ENCODE measurements at places on chromosomes 7 and 10. TPM values are rescaled to one million over a fixed set of nuclear protein-coding genes. Genes with fewer than 3 reads are reported as not detected.
A peak's percentile ranks its signal among the peaks of the same experiment; 100 is the strongest.

GRCh38 chr7:5704534-5704922, 76.9 kb downstream of the RNF216 start:
- peaks cover 43% of the 10 kb centered on the region for H3K36me3 ChIP-seq
- peak; percentile 79 for DNase-seq
- H3K27me3 ChIP-seq = peaks cover 8% of the 10 kb centered on the region
- no peak overlapping the region for H3K4me3 ChIP-seq
- H3K27ac ChIP-seq = no peak overlapping the region
- H3K4me1 ChIP-seq = peaks cover 34% of the 10 kb centered on the region

GRCh38 chr10:124628676-124629021, 115.5 kb downstream of the FAM53B start:
- DNase-seq = no peak
- H3K36me3 ChIP-seq = peaks cover 17% of the 10 kb centered on the region
- no peak overlapping the region for H3K4me3 ChIP-seq
- no peaks in the 10 kb centered on the region for H3K27me3 ChIP-seq
- peaks cover 52% of the 10 kb centered on the region for H3K4me1 ChIP-seq
- no peak overlapping the region for H3K27ac ChIP-seq

GRCh38 chr7:108244110-108244509, 113.9 kb upstream of the LAMB4 start:
- DNase-seq = no peak
- peaks cover 6% of the 10 kb centered on the region for H3K27me3 ChIP-seq
- H3K36me3 ChIP-seq = no peaks in the 10 kb centered on the region
- H3K4me1 ChIP-seq = no peaks in the 10 kb centered on the region
- no peak overlapping the region for H3K4me3 ChIP-seq
- no peak overlapping the region for H3K27ac ChIP-seq

DNA sequence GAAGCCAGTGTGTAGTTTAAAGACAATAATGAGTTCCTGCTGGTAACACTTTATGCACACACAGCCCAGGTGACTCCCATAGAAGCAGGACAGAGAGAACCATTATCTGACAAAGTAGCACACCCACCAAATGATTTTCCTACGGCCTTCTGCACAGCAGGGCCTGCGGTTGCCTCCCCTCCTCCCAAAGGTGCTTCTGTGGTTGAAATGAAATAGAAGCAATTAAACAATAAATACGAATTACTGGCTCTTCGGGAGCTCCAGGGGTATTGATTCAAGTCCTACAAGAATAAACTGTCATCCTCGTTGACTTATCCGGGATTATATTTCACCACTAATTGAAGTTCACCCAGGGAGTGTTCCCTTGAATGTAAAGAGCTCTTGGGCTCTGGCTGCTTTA, 172.1 kb downstream of the ACTR3B start:
- no peaks in the 10 kb centered on the region for H3K27me3 ChIP-seq
- no peaks in the 10 kb centered on the region for H3K4me1 ChIP-seq
- H3K4me3 ChIP-seq = no peak overlapping the region

DNA sequence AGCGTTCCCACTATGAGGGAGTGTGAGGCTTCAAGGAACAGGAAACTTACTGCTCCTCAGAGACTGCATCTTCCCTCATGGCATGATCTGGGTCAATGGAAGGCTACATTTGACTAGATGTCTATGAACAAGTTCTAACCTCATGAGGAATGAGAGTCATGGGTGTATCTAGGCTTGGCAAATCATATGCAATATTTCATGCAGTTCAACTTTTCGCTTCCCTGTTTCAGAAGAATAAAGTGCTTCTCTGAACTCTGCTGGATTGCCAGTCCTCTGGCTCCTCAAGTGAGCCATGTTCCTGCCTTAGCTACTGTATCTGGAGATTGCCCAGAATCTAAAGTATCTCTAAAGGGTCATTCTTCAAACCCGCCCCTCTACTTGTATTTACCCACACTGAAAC, 54.3 kb upstream of the SEMA3A start:
- DNase-seq = no peak
- no peak overlapping the region for H3K4me3 ChIP-seq
- H3K27ac ChIP-seq = no peak overlapping the region
- H3K4me1 ChIP-seq = no peaks in the 10 kb centered on the region
- no peaks in the 10 kb centered on the region for H3K36me3 ChIP-seq

- H3K4me3 ChIP-seq = no peak overlapping the region
- peak; percentile 11 for DNase-seq
- H3K27me3 ChIP-seq = peaks cover 15% of the 10 kb centered on the region
- no peaks in the 10 kb centered on the region for H3K36me3 ChIP-seq
- no peak overlapping the region for H3K27ac ChIP-seq
Measured at GRCh38 chr7:151308791-151309190, 32.8 kb upstream of the NUB1 start.

GRCh38 chr10:35470925-35471315, 134.2 kb upstream of the GJD4 start:
- H3K27me3 ChIP-seq = no peaks in the 10 kb centered on the region
- H3K4me1 ChIP-seq = no peaks in the 10 kb centered on the region
- H3K4me3 ChIP-seq = no peak overlapping the region
- no peak overlapping the region for H3K27ac ChIP-seq
- H3K36me3 ChIP-seq = peaks cover 9% of the 10 kb centered on the region

DNA sequence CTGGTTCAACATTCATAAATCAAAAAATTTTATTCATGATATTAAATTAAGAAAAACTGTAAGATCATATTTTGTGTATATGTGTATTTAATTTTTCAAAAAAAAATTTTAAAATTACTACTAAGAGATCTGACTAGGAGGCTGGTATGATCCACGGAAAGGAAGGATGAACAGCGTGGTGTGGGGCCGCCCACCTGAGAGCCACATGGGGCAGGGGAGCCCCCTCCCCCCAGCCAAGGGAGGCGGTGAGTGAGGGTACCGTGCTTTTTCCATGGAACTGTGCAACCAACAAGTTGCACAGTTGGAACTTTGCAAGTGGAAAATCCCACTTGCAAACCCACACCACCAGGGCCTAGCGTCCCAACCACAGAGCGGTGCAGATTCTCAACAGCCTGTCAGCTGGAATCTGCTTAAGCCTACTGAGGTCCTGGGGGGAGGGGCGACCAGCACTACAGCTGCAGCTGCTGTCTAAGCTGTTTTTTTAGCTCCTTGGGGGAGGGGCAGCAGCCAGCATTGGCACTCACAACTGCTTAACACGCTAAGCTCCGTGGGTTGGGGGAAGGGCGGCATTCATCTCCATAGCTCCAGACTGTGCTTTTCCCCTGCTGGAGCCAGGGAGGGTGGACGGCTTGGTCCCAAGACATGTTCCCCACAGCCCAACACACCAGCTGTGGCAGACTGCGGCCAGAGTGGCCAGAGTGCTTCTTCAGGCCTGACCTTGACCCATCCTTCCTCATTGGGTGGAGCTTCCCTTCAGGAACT, 94.2 kb upstream of the IGFBP3 start:
- H3K4me1 ChIP-seq = no peaks in the 10 kb centered on the region
- no peak for DNase-seq
- H3K4me3 ChIP-seq = no peak overlapping the region
- peaks cover 4% of the 10 kb centered on the region for H3K27me3 ChIP-seq

DNA sequence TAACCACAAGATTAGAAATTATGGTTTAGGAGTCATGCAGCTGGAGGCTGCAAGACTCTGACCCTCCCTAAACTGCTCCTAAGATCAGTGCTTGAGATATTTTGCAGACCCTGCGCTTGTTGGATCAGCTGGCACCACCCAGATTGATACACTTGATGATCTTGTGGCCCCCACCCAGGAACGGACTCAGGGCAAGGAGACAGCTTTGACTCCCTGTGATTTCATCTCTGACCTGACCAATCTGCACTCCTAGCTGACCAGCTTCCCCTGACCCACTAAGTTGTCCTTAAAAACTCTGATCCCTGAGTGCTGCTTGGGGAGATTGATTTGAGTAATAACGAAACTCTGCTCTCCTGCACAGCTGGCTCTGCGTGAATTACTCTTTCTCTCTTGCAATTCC, 8.0 kb upstream of the RAB18 start:
- DNase-seq = no peak
- H3K27me3 ChIP-seq = peaks cover 6% of the 10 kb centered on the region
- no peak overlapping the region for H3K4me3 ChIP-seq
- H3K4me1 ChIP-seq = no peaks in the 10 kb centered on the region
- H3K36me3 ChIP-seq = peaks cover 7% of the 10 kb centered on the region
- no peak overlapping the region for H3K27ac ChIP-seq

DNA sequence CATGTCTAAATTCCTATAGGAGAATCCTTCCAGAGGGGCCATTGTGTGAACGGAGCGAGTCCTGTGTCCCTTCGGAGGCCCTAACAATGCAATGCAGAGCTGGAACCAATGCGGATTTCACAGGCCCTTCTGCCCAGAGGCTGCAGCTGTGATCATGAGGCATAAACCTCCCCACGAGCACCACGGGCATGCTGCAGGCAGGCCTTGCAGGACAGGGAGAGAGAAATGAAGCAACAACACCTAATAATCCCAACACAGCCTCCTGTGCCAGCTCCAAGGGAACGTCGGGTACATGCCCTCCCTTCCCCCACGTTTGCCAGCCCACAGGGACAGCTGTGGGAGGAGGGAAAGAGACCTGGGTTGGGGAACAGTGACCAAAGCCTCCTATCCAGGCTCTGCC, 74.4 kb downstream of the TNS3 start:
- DNase-seq = no peak
- H3K27me3 ChIP-seq = no peaks in the 10 kb centered on the region
- no peaks in the 10 kb centered on the region for H3K4me1 ChIP-seq
- no peak overlapping the region for H3K4me3 ChIP-seq
- no peaks in the 10 kb centered on the region for H3K36me3 ChIP-seq
- H3K27ac ChIP-seq = no peak overlapping the region

DNA sequence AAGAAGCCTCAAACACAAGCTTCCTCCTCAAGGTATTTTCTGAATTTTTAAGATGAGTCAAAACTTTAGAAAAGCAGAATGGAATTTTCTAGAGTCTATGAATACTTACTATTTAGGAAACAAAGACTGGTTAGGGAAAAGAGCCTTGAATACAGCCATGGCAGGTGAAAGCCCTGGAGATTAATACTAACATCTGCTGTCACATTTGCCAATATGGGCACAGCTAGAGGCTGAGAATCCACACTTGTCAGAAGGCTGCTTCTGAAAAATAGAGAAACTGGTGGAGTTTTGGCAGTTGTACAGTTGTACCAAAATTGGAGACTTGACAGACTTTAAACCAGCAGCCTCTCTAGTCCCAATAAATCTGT, 24.3 kb upstream of the CNNM1 start:
- H3K4me3 ChIP-seq = no peak overlapping the region
- no peak overlapping the region for H3K27ac ChIP-seq
- no peaks in the 10 kb centered on the region for H3K36me3 ChIP-seq

DNA sequence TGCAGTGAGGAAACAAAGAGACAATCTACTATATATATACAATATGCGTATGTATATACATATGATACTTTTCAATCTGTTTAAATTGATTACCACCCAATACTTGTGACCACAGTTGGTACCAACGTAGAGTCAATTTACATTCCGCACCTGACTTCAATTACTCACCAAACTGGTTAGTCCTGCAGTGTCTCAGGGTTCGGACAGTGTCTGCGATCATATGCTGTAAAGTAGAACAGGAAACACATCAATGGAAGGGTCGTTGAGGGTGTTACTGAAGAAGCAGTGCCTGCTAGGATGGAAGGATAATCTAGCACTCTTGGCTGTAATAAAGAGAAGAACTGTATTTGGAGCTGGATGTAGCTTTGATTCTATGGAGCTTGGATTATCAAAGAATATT, 179.7 kb upstream of the CDCA7L start:
- no peak overlapping the region for H3K4me3 ChIP-seq
- DNase-seq = no peak
- H3K27ac ChIP-seq = no peak overlapping the region
- peaks cover 23% of the 10 kb centered on the region for H3K4me1 ChIP-seq
- peaks cover 25% of the 10 kb centered on the region for H3K27me3 ChIP-seq

- no peaks in the 10 kb centered on the region for H3K27me3 ChIP-seq
- H3K27ac ChIP-seq = no peak overlapping the region
- DNase-seq = no peak
- no peak overlapping the region for H3K4me3 ChIP-seq
Measured at GRCh38 chr10:97059006-97059871, 126.5 kb downstream of the SLIT1 start.

- peaks cover 40% of the 10 kb centered on the region for H3K4me1 ChIP-seq
- H3K27me3 ChIP-seq = peaks cover 39% of the 10 kb centered on the region
- peak; percentile 57 for DNase-seq
- peak overlapping the region; percentile 15 for H3K27ac ChIP-seq
Measured at GRCh38 chr7:5689118-5689517, 92.3 kb downstream of the RNF216 start.

DNA sequence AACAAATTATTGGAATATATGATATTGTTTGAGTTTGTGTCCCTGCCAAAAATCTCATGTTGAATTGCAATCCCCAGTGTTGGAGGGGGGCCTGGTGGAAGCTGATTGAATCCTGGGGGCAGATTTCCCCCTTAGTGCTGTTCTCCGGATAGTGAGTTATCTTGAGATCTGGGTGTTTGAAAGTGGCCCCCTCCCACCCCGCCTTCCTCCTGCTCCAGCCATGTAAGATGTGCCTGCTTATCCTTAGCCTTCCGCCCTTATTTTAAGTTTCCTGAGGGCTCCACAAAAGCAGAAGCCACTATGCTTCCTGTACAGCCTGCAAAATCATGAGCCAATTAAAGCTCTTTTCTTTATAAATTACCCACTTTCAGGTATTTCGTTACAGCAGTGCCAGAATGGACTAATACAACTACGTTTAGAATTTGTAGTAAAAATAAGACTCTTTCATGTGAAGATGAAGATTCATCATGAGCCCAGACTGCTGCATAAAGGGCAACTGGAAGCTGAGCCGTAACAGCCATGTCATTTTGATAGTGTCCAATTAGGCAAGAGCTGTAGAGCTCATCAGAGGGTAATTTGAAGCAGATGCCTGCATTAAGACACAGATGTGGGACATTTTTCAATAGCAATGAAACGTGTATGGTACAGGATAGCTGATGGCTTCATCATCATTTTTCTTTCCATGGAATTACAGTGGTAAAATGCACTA, 1007.2 kb downstream of the REEP3 start:
- H3K27ac ChIP-seq = no peak overlapping the region
- H3K27me3 ChIP-seq = no peaks in the 10 kb centered on the region
- no peak for DNase-seq
- H3K4me3 ChIP-seq = no peak overlapping the region
- H3K36me3 ChIP-seq = no peaks in the 10 kb centered on the region

DNA sequence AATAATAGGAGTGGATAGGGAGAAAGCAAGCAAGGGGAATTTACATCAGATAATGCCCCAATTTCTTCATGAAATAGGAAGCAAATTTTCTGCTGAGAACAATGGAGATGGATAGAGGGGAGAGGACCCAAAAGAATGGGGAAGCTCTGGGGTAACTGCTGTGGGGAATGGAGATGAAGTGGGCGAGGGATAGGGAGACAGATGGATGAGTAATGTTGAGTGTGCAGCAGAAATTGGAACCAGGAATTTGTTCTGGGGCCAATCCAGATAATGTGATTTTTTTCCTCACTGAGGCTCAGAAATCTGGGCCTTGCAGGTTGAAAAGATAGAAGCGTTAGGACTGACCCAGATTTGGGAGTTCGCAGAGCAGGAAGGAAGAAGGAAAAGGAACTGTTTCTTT, 24.5 kb upstream of the MRC1 start:
- no peaks in the 10 kb centered on the region for H3K4me1 ChIP-seq
- no peak overlapping the region for H3K27ac ChIP-seq
- no peaks in the 10 kb centered on the region for H3K36me3 ChIP-seq
- H3K4me3 ChIP-seq = no peak overlapping the region

GRCh38 chr7:82164410-82164809, 279.2 kb downstream of the CACNA2D1 start:
- DNase-seq = no peak
- no peak overlapping the region for H3K4me3 ChIP-seq
- no peaks in the 10 kb centered on the region for H3K27me3 ChIP-seq
- H3K27ac ChIP-seq = no peak overlapping the region

PNLIPRP3 gene
- total RNA-seq = not detected

ABLIM1 gene
- total RNA-seq = 97.9 TPM

FAM237B gene
- total RNA-seq = not detected

ING3 gene
- total RNA-seq = 22.2 TPM

CHST15 gene
- total RNA-seq = 0.20 TPM

GSTK1 gene
- 502 TPM for total RNA-seq

MRC1 gene
- not detected for total RNA-seq

CFAP43 gene
- total RNA-seq = 0.18 TPM
